ENCODE measurements at places on chromosomes 2 and 18.

- no peak for DNase-seq
Observed at GRCh38 chr2:162256591-162256991, 13.3 kb upstream of the FAP start.

DNA sequence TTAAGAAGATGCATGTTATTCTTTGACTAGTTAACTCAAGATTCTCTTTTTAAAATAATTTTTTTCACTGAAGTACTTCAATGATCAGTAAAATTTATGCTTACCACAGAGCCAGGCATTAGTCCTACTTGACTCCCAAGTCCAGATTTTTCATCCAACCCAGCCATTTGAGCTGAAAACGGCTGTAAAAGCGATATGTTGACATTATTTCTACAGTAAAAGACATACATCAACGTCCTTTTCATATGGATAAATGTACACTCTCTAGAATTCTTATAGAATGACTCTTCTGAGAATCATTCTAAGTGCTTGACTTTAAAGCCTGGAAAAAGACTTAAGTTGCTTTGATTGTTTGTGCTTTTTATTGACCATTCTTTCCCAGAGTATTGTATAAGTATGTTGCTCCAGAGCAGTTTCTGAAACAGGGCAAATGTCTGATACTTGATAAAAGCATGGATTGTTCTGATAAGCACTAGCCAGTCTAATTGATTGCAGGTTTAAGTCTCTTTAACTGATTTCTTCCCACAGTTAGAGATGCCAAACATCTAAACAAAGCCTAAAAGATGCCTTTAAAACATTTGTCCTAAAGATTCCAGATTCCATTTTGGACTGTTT lies 90.9 kb downstream of the COL5A2 start:
- no peak for DNase-seq

DNA sequence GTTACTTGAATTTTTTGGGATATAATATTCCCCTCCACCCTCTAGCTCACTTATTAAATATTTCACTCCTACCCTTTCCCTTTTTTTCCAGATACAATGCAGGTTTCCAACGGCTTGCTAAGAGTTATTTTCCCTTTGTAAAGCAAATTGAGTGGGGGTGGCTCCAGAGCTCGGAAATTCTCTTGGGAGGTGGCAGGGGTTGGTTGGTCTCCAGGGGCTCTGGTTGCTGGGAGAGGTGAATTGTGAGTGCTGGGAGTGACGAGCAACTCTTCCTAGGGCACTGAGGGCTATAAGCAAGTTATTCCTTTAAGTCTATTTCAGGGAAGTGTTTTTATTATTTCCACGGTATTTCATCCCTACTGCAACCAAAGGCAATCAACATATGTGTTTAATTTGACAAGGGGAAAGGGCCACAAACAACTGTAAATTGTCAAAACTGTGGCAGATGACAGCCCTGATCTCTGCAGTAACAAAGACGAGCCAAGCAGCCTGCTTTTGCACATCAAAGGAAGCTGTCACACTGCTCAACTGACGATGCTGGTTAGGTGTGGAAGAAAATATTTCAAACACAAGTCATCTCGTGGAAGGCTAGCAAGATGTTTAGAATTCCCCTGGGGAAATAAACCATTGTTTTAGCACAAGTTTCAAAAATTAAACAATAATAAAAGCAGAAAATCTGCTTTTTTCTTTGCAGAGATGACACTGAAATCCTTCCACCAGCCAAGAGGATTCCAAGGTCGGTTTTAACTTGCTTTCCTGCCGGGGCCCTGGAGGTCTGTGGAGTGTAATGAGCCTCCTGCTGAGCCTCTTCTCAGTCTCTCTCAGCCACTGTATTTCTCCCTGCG lies 34.8 kb upstream of the ASXL2 start:
- no peak for DNase-seq

DNA sequence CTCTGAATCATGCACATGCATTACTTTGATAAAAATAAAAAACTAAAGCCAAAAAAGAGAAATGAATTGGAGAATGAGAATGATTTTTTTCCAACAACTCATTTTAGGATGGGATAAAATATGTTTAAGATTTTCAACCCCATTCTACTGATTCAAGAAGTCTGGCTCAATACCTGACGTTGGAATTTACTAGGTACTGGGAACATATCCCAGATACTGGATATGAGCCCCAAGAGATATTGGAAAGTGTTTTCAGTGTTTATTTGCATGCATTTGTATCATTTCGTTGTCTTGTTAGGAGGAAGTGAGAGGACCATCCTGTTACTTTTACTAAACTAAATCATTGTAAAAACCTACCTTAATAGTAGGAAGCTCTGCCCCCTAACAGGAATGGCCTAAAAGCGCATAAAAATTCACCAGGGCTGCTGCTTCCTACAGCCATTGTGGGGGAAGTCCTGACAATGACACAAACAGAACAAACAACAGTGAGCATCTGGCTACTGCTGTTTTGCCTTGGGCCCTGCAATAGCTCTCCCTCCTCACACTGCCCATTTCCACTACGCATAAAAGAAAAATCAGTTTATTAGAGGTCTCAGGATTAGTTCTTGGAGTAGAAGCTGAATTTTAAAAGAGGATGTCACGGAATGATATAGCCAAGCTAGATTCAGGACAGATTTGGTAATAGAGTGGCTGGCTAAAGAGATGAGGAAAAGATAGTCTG lies 35.2 kb downstream of the ANKAR start:
- DNase-seq: no peak

DNA sequence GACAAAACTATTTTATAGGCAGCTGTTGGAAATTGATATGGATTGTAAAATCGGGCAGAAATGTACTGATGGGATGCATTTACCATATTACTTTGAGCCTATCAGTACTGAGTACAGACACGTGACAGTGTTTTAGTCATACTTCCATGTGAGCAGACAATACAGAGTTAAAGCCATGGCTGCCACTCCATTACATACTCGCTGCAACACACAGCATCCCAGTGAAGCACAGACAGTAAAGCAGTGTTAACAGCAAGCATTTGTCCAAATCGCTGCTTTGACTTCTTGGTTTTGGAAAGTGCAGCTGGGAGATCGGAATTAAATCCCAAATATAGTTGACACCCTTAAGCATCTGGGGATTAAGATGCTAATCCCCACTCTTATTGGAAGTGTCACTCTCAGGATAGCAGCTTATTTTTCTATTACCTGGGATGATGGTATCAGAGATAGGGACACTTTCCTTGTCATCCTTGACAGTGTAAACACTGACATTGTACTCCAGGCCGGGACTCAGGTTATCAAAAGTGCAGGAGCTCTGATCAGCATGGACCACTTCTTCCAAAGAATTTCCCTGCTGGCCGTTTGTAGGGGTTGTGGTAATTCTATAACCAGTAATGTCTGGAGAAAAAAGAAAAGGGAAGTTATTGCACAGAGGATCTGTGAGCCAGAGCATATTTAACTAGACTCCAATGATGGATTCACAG lies 41.6 kb downstream of the FN1 start:
- no peak for DNase-seq

DNA sequence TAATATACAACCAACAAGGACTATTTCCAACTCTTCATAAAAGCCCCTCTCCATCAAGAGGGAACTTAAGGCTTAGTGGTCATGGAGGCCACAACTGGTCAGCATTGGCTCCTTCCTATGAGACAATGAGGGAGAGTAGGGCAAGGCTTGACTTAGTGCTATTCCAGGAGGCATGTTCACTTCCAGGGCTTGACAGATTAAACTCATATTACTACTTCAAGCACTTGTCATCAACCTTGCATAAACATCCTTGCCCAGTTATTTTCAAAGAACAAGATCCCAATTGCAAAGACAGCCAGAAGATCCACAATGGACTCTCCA lies 133.4 kb downstream of the FTCDNL1 start:
- DNase-seq: no peak

- no peak for DNase-seq
Observed at GRCh38 chr2:173106959-173107628, 31.4 kb downstream of the MAP3K20 start.

GRCh38 chr18:61025596-61025995 lies 307.6 kb upstream of the CDH20 start:
- DNase-seq: no peak

- no peak for DNase-seq
Observed at GRCh38 chr2:8550481-8550880, 131.4 kb upstream of the ID2 start.

DNA sequence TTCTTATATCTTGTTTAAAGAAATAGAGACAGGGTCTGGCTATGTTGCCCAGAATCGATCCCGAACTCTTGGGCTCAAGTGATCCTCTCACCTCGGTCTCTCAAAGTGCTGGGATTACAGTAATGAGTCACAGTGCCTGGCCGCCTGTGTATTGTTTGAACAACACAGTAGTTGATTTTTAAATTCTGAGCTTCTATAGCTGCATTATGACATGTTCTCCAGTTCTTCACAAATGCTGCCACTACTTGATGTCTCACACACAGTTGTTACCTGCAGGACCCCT lies 7.7 kb upstream of the RHOB start:
- DNase-seq: no peak

DNA sequence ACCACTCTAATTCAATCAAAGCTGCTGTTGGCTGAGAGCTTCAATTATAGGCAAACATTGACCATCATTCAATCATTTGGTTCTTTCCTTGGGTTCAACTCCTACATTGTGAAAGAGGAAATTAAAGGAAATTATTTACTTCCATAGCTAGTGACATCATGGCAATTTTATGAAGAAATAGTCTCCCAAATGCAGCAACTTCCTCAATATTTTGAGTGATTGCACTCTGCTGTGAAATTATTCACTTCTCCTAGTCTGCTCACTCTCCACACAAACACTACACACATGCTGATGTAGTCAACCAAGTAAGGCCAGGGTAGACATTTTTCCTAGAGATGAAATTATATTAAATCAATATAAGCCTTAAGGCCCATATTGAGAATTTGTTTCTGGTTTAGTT lies 86.7 kb upstream of the NCKAP5 start:
- DNase-seq: no peak

Data from DMS 273 treated with DMSO at 0.1 percent for 48 hours (cell line).